ENCODE measurements at places on chromosomes 7 and 10.

- no peak for DNase-seq
These were observed 175.6 kb downstream of the TCF7L2 start for GRCh38 chr10:113125612-113126011.

GRCh38 chr7:103076764-103077163 lies 1.8 kb downstream of the ARMC10 start:
- no peak for DNase-seq

- DNase-seq = no peak
These were observed 19.2 kb downstream of the ITPRIP start for GRCh38 chr10:104318810-104319741.

GRCh38 chr10:7689591-7689990 lies 13.5 kb upstream of the ITIH2 start:
- no peak for DNase-seq

DNA sequence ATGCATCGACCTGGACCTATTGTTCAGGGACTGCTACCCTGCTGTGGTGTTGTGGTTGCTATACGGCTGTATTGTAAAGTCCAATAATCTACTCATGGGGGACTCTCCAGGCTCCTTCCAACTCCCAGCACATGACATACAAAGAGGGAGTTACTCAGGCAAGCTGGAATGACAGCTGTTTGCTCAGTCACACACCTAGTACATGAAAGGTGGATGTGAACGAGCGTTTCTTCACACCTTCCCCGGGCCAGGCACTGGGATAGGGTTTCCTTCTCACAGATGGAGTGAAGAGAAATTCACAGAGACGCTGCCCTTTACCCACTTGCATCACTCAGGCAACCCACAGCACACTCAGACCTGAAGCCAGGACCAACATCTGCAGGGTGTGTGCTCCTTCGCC lies 215.7 kb downstream of the TNS3 start:
- DNase-seq = no peak

- peak; percentile 94 for DNase-seq
These were observed 57.4 kb downstream of the CHST15 start for GRCh38 chr10:124035928-124036558.

- no peak for DNase-seq
These were observed 40.7 kb upstream of the KMT2C start for GRCh38 chr7:152476551-152476950.

GRCh38 chr7:24438232-24438631 lies 135.0 kb upstream of the PALS2 start:
- no peak for DNase-seq

DNA sequence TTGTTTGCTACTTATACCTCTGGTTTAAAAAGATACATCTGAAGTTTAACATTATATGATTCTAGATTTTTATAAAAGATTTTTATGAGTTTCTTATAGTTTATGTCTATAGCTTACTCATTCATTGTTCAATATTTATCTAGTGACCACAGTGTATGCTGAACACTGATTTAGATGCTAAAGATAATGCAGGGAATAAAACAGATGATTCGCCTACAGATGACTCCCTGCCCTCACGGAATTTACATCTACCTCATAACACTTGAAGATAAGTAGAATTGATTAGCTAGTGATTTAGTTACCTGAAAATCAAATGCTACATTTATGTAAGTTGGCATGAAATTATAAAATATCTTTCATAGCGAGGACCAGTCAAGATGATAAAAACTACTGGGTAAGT lies 105.8 kb downstream of the HIPK2 start:
- no peak for DNase-seq

DNA sequence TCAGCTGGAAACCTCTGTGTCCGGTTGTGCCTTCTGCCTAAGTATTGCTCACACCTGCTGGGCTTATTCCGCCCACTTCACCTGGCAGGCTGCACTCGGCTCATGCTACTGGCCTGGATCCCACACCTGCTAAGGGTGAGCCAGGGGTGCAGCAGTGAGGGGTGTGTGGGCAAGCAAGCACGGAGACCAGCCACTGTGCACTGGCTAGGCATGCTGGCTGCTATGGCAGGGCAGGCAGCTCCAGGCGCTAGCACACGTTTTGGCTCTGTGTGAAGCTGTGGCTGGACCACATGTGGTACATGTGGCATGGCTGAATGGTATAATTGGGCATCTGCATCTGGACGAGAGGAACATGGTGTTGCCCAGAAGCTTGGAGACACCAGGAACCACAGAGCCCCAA lies 940.7 kb downstream of the NRG3 start:
- DNase-seq = no peak

DNA sequence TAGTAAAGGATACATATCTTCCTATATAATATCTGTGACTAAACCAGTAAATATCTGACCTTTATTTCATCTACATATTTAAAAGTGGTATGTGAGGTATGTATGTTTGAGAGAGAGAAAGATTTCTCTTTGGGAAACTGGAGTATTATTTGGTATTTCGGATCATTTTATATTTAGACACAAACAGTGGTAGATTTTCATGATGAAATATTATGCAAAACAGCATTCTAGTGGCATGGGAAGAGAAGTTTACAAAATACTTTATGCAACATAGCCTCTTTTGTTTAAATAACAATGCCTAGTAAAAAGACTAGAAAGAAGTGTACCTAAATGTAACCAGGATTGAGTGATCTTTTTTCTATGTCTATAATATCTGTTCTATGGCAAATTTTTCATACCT lies 98.6 kb upstream of the TMEM168 start:
- DNase-seq = no peak

DNA sequence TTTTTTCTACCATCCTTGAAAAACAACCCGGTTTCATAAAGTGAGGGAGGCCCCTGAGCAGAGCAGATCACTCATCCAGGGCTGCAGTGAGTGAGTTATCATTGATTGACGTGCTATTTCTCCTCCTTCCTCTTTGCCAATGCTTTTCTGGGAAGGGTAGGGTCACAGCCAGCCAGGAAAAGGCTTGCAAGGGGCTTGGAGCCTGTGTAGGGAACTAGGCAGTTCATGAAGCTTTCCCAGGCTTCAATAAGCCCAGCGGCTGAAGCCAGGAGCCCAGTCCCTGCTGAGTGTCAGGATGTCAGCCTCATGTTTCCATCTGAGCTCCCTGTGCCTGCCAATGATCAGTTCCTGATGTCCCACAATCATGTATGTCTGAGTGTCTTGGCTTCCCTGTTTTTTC lies 584.7 kb downstream of the GALNT17 start:
- DNase-seq = no peak

DNA sequence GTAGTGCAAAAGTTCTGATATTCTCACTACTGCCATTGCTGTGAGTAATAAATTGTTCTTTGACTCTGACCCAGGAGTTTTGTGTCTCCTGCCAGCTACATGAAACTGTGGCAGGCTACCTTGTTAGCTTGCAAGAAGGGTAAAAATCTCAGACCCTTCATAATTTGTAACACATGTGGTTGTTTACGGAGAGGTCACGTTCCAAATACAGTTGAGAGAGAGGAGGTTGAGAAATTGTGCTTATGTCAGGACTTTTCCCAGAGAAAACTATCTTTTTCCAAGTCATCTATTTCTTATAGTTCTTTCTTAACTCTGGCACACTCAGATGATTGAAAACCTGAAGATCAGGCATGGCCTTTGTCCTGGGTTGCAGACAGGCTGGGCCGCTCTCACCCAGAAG lies 114.4 kb upstream of the SVIL start:
- DNase-seq = no peak

GRCh38 chr10:77210645-77211044 lies 427.0 kb downstream of the KCNMA1 start:
- DNase-seq = no peak

DNA sequence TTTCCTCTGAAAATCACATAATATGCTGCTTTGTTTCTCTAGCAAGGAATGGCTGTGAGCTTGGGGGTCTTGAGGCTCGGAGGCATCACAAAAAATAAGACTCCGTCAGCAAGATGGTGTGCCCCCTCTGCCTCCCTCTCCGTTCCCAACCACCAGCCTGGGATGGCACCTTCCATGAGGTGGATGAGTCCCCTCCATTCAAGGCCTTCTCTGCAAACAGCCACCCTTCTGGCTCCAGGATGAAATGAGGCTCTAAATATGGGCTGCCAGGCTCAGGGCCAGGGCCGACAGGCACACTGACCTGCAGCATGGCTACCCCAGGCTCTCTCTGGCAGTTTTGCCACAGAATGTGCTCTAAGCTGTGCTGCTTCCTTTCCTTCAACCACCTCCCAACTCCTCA lies 521.5 kb downstream of the PTPRN2 start:
- no peak for DNase-seq

DNA sequence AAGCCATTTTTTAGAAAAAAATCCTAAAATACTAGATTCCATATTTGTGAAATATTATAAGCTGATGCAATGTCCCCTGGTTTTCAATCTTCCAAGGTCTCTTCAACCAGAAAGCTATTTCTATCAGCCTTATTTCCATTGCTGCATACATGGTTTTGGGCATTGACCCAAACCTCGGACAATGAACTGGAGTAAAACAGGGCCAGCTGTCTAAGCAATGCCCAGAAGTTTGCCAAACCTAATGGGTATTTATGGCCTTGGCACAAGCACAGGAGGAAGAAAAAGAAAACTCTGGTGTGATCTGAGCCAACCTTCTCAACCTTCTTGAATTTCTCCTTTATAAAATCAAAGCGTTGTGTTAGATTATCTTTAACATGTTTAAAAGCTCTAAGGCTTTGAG lies 402.3 kb downstream of the DNAJB9 start:
- no peak for DNase-seq

- DNase-seq = no peak
These were observed 96.3 kb downstream of the OAT start for GRCh38 chr10:124322191-124322980.

GRCh38 chr10:8311526-8312070 lies 257.1 kb downstream of the GATA3 start:
- DNase-seq = no peak

- no peak for DNase-seq
These were observed 12.2 kb downstream of the PTN start for GRCh38 chr7:137331378-137331777.

DNA sequence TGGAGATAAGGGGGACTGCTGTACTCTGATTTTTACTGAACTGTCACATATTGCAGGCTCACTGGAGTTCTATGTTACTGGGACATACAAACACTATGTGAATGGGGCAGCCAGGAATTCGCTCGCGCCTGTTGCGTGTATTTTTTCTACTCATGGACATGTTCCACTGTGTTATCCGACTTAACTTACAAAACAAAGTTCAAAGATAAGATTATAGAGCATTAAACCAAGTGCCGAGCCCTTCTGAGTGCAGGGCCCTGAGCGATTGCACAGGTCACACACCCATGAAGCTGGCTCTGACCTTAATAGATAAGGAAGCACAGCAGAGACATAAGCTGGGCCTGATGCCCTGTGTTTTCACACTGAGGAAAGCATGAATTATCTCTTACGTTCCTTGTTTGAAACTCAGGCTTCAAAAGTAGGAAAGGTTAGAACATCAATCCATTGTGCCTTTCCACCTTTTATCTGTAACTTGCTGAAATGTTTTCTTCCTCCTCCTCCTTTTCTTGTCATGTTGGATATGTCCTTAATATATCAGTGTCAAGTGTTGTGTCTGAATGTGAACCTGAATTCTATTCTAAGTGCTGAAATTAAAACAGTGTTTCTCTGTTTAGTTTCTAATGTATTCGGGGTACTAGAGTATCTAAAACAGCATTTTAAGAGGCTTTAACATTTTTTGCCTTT lies 273.8 kb downstream of the AUTS2 start:
- DNase-seq = no peak

- DNase-seq = no peak
These were observed 111.2 kb downstream of the EEPD1 start for GRCh38 chr7:36264123-36264801.

DNA sequence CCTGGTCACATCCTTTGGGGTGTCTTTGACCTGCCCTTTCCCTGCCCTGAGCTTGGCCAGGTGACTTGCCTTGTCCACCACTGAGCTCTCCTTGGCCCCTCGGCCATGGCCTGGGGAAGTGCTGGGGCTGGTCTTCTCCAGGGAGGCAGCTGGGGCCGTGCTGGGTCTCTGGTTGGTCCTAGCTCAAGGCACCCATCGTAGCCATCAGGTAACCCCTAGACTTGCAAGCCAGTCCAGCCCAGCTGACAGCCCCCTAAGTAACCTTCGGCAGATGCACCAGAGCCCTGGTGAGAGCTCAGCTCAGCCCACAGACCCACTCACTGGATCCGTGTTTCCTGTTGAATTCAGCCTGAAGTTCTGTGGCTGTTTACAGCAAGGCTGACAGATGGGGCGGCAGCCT lies 176.2 kb upstream of the SHH start:
- DNase-seq = no peak

DNA sequence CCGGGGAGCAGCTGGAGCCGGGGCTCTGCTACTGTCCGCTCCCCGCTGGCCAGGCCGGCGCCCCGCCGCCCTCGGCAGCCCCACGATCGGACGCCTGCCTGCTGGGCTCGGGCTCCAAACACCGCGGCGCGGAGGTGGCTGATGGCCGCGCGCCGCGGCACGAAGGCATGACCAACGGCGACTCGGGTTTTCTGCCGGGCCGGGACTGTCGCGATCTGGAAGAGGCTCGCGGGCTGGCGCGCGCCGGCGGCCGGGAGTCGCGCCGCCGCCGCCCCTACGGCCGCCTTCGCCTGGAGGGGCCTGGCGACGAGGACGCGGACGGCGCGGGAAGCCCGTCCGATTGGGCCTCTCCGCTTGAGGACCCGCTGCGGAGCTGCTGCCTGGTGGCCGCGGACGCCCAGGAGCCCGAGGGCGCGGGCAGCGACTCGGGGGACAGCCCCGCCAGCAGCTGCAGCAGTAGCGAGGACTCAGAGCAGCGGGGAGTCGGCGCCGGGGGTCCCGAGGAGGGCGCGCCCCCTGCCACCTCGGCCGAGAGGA lies 570 bp downstream of the TBC1D12 start:
- DNase-seq = peak; percentile 17

DNA sequence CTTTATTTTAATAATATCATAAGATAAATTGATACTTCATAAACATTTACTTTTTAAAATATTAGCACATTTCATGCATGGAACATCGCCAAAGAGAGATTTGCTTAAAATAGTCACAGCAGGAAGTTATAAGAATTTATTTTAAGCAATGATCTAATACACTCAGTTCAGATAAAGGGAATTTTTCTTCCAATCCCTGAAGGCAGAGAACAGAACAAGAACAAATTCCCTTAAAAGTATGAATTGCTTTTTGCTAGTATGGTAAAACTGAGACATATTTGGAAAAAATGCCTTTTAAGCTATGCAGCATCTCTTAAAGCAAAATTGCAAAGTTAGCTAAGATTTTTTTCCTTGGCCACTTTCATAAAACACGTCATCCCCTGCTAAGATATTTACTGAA lies 91.0 kb downstream of the SEMA3D start:
- no peak for DNase-seq

DNA sequence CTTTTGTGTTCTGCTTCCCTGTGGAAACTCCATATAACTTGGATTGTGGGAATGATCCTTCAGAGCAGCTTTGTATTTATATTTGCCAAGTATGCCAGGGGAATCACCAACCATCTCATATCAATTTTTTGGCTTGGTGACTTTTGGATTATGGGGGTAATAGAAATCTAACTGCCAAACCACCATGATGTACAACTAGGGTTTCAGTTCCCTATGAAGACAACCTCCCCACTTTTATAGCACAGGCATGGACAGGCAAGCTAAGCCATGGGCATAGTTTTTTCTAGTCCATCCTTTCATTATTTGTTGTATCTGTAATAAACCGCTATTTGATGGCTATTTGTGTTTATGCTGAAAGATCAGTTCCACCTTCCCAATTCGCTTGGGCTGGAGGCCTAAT lies 17.7 kb downstream of the NPY start:
- no peak for DNase-seq

All from GM19239 (cell line).